ENCODE measurements at places on chromosomes 16 and 17.

- no peak for DNase-seq
Observed at GRCh38 chr17:4810696-4811290, 3.8 kb downstream of the PLD2 start.

DNA sequence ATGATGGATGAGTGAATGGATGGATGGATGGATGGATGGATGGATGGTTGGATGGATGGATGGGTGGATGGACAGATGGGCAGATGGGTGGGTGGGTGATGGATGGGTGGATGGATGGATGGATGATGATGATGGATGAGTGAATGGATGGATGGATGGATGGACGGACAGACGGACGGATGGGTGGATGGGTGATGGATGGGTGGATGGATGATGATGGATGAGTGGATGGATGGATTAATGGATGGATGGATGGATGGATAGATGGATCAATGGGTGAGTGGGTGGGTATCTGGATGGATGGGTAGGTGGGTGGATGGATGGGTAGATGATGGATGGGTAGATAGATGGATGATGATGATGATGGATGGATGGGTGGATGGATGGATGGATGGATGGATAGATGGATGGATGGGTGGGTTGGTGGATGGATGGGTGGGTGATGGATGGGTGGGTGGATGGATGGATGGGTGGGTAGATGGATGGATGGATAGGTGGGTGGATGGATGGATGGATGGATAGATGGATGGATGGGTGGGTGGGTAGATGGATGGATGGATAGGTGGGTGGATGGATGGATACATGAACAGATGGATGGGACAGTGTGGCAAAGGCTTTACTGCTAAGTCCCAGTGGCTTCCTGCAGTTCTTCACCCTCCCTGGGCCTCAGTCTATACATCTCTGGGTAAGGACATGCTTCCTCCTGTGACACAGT is 30.2 kb upstream of the ZFPM1 start:
- no peak for DNase-seq

DNA sequence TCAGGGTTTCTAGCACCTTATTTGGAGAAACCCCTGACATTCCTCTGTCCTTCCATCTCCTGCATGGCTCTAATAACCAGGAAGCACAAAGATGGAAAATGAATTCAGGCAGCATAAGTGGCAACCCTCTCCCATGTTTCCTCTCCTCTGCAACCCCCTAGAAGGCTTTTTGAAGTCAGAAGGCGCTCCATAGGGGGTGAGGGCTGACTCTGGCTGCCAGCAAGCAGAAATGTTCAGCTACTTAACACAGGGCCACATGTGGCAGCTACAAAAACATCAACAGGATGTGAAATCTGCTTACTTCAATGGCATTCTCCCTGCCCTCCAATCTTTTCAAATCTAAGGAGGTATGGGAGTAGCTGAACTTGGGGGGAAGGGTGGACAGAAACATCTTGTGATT is 55.2 kb upstream of the IRX5 start:
- no peak for DNase-seq

DNA sequence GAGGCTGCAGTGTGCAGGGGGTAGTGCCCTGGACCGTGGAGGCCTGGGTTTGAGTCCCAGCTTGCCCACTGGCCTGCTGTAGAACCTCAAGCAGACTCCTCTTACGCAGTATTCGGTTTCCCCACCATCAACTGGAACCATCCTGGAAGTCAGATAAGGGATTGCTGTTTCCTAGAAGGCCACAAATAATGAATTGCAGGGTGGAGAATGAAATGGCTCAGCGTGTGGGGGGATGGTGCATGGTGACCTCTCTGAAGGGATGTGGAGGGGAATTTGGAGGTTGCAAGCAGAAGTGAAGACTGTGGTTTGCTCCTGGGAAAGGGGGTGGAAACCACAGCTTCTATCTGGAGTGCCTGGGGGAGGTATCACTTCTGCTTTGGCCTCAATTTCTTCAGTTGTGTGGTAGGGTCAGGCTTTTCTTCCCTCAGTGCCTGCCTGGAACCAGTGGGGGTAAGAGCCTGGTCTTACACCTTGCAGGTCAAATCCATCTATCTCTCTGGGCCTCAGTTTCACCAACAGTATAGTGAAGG is 1.7 kb downstream of the ADGRG5 start:
- DNase-seq: no peak

DNA sequence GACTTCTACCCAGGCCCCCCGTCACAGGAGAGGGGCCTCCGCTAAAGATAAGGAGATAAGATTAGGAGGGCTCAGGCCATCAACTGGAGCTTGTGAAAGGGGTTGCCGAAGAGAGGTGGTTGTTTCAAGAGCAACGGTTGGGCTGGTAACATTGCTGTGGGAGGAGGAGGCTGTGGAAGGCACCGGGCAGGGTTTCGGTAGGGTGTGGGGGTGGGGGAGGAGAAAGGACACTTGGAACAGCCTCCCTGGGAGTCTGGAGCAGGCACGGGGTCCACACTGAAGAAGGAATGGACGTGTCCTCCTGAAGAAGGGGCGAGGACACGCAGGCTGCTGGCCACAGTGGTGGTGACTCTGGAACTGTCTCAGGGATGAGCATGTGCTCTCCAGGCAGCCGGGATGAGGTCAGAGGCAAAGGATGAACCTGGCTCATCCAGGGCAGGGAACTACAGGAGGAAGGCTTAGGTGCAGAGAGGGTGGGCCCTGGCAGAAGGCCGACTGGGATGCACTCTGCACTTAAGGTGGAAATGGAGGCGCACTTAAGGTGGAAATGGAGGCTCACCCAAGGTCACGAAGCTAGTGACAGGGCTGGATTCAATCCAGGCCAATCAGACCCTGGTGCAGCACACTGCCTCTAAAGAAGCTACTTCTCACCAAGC is 1.2 kb upstream of the EPX start:
- DNase-seq: peak; percentile 63

GRCh38 chr16:79856581-79856980 is 256.0 kb upstream of the MAF start:
- DNase-seq: no peak

- DNase-seq: peak; percentile 86
Observed at GRCh38 chr17:81924557-81925532, 2.7 kb downstream of the MAFG start.

DNA sequence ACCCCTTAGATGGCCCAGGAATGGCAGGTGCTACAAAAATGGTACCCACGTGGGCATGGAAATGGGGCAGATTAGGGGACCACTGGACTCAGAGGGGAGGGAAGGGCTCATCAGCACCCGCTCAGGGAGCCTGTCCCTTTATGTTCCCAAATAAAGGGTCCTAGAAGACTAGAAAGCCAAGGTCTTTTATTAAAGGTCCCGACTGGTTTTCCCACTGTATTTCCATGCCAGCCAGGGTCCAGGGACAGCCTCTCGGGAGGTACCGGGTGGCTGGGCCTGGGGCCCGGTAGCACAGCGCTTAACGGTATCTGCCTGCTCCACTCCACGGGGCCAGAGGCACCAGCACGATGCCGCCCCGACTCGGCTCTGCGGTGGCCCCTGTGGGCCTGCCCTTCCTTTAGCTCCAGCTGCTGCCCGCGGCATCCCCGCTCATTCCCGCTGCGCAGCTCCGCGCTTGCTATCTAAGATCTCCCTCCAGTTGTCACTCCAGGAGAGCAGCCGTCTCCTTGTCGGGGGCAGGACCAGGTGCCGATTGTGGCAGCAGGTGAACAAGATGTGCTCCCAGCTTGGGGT is 1.4 kb downstream of the NT5C start:
- DNase-seq: no peak

- no peak for DNase-seq
Observed at GRCh38 chr16:57695680-57696069, 1.1 kb downstream of the DRC7 start.
